CD4-positive, CD25-positive, alpha-beta regulatory T cell (primary cell): ENCODE measurements at places on chromosomes 6 and 20. TPM values are rescaled to one million over a fixed set of nuclear protein-coding genes. Genes with fewer than 3 reads are reported as not detected.

DNA sequence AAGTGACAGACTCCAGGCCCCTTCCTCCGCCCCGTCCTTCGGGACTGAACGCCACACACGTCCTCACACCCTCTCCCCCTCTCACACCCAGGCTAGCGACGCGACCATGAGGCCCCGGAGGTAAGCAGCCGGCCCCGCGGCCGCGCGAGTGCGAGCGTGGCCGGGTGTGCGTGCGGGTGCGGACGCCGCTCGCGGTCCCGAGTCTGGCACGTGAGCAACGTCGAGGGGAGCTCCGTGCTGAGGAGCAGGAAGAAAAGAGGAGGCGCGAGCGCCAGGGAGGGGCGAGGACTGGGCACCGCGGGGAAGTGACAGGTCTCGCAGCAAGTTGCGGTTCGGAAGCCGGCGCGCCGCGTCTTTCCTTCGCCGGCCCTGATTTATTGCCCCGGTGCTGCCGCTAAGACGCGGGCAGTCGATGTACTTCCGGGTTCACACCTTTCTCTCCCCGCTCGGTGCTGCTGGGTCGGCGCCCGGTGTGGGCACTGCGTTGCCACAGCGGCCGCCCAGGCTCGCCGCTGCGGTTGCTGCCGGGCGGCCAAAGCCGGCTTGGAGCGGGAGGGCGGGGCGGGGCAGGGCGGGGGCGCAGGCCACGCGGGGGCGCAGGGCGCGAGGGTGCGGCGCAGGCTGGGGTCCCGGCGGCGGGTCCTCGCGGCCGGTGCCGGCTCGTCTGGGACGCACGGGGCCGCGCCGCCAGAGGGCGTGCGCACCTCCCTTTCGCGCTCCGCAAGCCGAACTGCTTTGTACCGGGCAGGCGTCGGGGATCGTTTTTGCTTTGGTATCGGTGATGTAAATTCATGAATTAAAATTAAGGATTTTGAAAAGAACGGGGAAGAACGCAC lies 15.8 kb upstream of the LIN28B start:
- no peak for DNase-seq

DNA sequence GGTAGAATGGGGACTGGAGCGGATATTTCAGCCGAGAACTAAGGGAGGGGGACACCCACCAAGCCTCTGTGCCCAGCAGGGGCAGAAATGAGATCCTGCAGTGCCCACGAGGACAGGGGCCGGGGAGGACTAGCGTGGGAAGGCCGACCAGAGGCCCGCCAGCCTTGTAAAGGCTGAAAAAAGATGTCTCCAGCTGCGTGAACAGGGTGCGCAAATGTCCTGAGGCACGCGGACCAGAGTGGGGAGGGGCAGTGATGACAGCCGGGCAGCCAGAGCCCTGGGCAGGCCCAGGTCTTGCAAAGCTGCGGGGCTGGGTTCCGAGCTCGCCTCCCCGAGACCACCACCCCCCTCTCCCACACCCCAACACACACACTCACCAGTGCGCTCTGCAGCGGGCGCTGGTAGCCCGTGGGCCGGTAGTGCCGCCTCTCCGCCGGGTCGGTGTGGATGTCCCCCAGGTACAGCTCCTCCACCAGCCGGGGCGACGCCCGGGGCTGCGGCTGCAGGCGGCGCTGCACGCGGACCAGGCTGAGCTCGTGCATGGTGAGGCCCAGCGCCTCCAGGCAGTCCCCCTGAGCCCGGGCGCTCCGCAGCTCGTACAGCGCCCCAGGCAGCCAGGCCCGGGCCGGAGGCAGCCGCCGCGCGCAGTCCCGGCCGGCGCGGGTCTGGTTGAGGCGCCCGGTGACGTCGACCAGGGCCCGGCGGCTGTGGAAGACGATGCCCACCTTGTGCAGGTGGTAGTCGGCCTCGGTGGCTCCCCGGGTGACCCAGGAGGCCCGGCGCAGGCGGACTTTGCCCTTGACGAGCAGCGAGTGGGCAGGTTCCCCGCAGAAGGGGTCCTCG lies 48.2 kb downstream of the APCDD1L start:
- DNase-seq: no peak

DNA sequence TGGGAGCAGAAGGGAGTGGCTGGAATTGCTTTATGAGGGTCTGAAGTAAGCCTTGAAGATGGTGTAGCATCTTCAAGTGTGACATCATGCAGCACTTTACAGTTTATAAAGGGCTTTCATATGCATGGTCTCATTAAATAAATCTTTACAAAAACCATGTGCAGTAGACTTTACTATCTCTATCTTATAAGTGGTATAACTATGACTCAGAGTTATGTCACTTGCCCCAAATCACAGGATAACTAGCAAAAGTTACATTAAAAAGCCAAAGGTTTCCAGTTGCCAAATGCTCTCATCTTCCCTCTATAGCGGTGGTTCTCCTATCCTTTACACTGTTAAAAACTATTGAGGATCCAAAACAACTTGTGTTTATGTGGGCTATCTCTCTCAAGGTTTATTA lies 687.7 kb upstream of the MARCKS start:
- no peak for DNase-seq

DNA sequence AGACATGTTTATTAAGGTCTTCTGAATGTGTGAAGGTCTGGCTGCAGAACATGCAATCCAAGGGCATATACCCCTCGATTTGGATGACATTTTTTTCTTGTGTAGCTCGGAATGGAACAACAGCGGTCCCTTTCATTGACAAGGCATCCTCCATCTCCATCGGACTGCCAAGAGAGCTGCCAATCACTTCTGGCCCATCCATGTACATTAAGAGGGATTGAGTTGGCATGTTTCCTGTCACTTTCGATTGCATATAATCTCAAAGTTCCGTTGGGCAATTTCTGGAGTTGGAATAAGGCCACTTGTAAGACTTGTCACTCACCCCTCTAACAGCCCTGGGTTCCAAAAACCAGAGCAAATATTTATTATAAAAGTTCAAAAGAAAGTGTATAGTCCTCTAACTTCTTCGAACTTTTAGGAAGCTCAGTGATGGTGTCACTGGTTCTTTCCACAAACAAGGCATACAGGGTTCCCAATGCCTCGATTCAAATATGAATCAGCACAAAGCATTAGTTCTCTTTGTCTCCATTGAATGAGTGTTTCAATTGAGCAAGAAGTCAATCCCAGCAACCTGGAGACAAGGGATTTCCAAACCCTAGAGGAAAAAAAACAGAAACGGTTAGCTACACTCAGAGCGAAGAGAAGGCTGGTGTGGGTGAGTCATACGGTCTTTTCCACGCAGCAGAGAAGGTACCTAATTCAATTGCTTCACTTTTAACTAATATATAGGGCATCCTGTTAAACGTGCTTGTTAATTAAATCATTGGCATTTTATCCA lies 10.9 kb downstream of the ZNF217 start:
- DNase-seq: peak; percentile 46

Gene HCK
- not detected for total RNA-seq

DNA sequence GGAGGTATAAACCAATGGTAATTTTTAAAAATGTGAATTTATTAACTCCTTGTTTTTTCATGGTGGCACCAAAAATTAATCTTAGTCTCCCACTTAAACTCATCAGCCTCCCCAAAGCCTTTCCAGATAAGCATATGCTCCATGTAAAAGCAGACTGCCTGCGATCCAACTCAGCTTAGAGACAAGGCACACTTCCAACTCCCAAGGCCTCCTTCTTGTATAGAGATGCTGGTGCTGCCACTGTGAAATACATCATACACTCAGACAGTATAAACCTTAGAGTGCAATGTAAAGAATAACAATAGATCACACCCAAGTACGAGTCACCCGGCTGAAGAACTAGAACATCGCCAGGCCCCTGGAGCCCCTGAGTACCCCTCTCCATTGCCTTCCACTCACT lies 2.0 kb downstream of the ANKRD6 start:
- DNase-seq: no peak

GRCh38 chr6:94953867-94954631 lies 623.3 kb upstream of the MANEA start:
- DNase-seq: no peak

DNA sequence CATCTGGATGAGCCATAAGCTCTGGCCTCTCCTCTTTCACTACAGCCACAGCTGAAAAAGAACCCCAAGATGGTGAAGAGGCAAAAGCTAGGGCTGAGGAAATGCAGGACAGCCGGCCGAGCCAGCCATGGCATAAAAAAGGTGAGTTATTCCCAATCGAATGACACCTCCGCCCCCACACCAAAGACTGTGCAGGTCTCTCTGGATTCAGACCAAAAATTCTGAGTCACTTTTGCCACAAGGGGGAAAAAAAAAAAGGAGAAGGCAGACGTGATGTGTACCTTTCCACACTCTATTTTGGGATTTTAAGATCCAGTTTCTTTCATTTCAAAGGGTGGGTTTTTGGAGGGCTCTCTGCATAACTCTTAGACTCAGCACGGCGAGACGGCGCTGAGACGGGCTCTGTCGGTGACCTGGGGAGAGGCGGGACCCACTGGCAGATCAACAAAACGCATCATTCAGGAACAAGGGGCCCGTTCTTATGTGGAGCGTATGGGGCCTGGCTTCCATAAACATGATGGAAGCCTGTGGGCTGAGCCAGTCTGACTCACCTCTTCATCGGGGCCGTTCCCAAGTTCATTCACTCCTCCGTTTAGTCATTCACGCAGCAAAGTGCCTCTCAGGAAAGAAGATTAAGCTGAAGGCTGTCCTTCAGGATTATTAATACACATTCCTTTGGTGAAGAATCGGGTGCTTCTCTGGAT lies 54.8 kb downstream of the NFATC2 start:
- DNase-seq: no peak

DNA sequence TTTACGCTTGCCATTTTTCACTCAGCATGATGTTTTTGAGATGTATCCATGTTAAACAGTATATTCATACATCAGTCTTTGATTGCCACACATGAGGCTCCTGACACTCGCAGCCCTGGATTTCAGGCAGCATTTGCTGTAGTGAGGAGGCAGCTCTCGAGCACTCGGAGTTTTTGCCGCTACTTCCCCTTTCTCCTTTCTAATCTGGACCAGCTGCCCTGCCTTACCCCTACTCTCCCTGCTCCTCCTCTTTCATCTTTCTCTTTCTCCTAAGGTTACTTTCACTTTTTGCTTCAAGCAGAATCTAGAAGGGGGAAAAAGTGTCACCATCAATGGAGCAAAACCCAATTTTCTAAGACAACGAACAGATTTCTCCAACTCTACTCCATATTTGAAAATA lies 5.9 kb upstream of the CST3 start:
- no peak for DNase-seq

Gene LY6G6C
- total RNA-seq: not detected

DNA sequence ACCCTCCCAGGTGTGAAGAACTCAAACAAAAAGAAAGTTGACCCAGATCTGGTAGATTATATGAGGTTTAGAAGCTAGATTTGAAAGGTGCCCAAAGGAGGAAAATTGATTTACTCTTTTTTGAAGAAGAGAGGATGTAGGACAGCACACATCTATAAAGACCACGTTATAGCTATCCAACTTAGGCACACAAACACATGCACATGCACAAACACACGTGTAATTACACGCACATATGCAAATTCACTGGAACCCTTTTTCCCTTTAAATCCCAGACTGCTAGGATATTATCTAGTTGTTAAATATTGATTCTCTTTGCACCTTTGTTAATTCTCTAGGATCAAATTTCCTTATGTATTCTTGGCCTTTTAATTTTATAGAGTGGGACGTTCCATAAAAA lies 272.8 kb upstream of the TBX18 start:
- no peak for DNase-seq
